ENCODE measurements at places on chromosomes 2 and 18. TPM values are rescaled to one million over a fixed set of nuclear protein-coding genes. Genes with fewer than 3 reads are reported as not detected.

- DNase-seq = no peak
Measured at GRCh38 chr2:197972061-197972460, 167.7 kb downstream of the PLCL1 start.

GRCh38 chr18:69980982-69981804, 33.5 kb upstream of the CD226 start:
- DNase-seq = no peak

DNA sequence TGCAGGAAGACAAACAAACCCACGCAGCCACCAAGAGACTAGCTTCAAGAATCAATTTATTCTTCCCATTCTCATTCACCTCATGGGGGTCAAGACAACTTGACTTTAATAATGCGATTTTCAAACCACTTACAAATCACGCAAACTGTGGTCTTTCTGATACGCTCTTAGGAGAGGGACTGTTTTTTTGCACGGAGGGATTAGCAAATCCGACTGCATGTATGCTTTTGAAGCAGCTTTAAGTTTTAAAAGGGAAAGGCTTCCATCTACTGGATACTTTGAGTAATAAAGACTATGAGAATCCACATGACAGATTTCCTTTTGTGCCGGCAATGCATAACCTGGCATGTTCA, 322.9 kb upstream of the KCNJ3 start:
- DNase-seq = no peak

GRCh38 chr2:165251366-165251765, 12.2 kb downstream of the SCN2A start:
- no peak for DNase-seq

GRCh38 chr2:67896476-67896875, 166.3 kb downstream of the C1D start:
- no peak for DNase-seq

Gene IL1F10
- total RNA-seq = not detected

Gene NLRC4
- not detected for total RNA-seq
